ENCODE measurements at places on chromosomes 12 and 14.
A peak's percentile ranks its signal among the peaks of the same experiment; 100 is the strongest.

DNA sequence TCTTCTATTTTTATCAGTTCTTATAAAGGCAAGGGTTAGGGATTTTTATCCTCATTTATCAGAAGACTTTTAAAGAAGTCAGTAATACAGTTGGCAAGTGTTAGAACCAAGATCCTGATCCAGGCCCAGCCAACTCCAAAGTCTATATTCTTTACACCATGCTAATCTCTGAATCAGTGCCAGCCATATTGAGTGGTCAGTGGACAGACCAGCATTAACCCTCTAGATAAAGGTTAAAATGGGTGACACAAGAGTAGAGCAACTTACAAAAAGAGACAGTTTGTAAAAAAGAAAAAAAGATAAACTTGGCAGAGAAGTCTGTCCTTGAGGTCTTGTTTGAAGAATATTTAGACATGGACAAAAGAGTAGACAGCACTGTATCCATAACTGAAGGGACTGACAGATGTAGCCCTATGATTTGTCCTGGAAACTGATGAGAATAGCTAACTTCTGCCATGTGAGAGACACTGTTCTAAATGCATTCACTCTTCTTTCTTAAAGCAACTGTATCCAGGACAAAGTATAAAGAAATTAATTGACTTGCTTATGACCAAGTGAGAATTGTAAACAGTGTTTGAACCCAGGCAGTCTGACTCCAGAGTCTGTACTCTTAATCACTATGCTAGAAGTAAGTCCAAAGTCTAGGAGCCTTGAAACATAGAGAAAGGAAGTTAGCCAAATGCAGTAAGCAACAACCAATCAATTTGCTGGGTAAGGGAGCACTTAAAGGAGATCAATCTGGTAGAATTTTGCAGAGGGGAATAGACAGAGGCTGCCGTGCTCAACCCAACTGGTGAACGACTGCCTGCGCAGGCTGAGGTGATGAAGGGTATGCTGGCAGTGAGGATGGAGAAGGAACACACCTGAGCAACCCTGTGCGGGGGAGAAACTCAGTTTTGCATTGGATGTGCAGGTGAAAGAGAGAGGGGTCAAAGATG lies 103.7 kb downstream of the TTC6 start:
- no peak for DNase-seq

GRCh38 chr14:69615121-69615495 lies 3.7 kb downstream of the SUSD6 start:
- DNase-seq, result no peak

- no peak for DNase-seq
Observed at GRCh38 chr12:108711489-108712164, 19.7 kb downstream of the CORO1C start.

DNA sequence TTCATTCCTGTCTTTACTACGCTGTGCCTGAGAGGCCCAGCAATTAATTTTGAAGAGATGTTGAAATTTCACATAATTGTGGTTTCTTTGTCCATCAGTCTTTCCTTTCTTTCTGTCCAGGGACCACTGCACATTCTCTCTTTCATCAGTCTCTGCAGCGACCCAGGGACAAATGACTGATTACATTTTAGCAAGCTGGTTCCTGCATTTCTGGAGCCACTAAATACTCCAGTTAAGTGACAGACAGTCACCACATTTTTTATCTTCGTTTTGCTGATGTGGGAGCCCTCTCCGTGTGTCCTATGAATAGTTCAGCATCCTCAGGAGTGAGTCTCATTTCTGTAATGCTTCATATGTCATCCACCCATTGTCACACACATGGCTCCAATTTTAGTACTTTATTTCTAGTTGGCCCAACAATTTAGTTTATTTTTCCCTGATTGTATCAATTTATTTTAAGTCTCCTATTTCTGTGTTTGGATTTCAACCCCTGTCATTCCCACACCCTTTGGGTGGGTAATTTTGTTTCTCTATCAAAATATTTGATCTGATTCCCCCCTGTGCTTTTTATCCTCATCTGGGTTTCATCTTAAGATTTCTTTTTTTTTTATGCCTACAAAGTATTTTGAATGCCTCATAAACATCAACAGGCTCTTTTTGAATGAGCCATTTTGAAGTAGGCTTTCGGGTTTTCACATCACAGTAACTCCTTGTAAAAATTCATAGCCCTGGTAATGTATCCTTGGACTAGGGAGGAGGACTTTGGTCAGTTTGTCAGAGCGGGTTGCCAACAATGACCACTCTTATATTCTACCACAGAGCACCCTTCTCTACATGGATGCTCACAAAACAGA lies 1196.5 kb downstream of the GALC start:
- no peak for DNase-seq

DNA sequence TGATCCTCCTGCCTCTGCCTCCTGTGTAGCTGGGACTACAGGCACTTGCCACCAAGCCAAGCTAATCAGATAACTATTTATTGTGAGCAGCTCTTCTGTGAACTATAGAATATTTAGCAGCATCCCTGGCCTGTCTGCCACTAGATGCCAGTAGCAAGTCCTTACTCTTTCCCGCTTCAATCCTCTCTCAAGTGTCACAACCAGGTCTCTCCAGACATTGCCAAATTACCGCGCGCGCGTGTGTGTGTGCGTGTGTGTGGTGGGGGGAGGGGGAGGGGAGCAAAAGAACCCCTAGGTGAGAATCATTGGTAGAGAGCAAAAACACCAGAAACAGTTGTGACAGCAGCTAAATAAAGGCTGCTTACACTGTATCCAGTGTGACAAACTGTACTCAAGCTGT lies 49.9 kb downstream of the PPP2R5E start:
- no peak for DNase-seq

DNA sequence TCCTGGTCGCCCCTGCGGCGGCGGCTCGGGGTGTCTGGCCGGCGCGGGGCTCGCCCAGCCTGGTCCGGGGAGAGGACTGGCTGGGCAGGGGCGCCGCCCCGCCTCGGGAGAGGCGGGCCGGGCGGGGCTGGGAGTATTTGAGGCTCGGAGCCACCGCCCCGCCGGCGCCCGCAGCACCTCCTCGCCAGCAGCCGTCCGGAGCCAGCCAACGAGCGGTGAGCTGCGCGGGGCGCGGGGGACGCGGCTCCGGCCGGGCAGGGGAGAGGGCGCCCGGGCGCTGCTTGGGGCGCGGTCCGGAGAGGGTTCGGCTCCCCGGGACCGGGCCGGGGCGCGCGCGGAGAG lies at the start of gene LGALS3:
Gene LGALS3 (plus strand): TSS at position 167 of the 342 bp plus-strand sequence. CDS start 8,122 bp downstream, outside the sequence.
- DNase-seq, result peak; percentile 70

GRCh38 chr14:74649167-74649566 lies 37.1 kb upstream of the LTBP2 start:
- DNase-seq, result no peak

DNA sequence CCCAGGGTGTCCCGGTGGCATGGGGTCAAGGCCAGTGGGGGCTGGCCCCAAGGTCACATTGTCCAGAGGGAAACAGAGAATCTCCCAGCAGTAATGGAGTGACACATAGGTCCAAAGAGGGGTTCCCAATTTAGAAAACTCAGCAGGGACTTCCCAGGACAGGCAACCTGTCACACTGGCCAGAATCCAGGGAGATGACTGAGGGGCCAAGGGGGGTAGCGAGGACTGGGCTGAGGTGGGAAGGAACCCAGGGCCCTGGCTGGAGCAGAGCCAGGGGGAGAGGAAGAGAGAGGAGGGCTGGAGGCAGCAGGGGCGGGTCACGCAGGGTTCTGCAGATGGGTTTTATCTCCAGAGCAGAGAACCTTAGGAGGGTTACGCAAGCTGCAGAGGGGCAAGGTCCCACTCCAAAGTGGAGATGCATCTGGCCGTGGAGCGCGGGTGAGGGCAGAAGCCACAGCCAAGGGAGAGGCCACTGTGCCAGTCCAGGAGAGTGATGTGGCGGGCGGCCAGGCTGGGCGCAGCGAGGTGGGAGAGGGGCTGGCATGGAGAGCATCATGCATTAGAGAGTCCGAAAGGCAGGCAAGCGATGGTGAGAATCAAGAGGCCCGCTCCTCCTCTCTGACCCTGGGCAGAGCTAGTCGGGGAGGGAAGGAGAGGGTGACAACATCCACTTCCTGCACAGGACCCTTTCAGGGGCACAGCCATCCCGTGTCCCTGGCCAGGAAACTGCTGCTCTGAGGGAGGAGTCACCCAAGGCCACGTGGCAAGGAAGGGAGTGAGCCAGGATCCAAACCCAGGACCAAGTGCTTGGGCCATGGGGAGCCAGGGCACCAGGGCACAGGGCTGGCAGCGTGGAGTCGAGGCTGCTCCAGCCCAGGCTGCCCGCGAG lies 29.0 kb downstream of the NCOR2 start:
- no peak for DNase-seq

GRCh38 chr12:65894088-65894487 lies 69.8 kb downstream of the HMGA2 start:
- DNase-seq, result no peak

- no peak for DNase-seq
Observed at GRCh38 chr12:81874166-81874565, 115.0 kb upstream of the PPFIA2 start.

GRCh38 chr14:103137689-103138300 lies 14.5 kb downstream of the TNFAIP2 start:
- no peak for DNase-seq

GRCh38 chr12:132115500-132115899 lies 28.6 kb downstream of the DDX51 start:
- no peak for DNase-seq

DNA sequence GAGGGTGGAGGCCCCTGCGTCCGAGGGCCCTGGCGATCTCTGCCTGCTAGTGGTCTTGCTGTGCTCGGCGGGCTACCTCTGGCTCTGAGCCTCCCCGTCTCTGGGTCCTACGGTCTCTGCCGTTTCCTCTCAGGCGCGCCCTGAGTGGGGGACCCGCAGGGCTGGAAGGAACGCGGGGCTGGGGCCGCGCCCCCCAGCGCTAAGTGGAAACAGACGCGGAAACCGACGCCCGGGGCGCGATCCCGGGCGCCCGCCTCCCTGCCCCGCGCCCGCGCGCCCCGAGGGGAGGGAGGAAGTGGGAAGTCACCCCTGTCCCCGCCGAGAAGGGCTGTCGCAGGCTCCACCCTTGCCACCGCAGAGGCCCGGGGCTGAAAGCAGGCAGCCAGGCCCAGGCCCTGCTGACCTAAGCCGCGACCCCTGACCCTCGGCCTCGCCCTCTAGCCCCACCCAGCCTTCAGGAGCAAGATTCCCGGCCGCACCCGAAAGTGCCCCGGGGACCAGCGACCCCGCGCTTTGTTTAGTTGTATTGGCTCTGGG lies 831 bp downstream of the CRIP1 start:
- peak; percentile 65 for DNase-seq

GRCh38 chr12:75823475-75823874 lies 208.1 kb downstream of the PHLDA1 start:
- DNase-seq, result no peak

GRCh38 chr14:50794068-50794645 lies 36.8 kb downstream of the NIN start:
- DNase-seq, result no peak

- DNase-seq, result no peak
Observed at GRCh38 chr12:47156167-47156736, 76.5 kb upstream of the AMIGO2 start.

- no peak for DNase-seq
Observed at GRCh38 chr12:112759786-112760185, 31.8 kb upstream of the RPH3A start.

DNA sequence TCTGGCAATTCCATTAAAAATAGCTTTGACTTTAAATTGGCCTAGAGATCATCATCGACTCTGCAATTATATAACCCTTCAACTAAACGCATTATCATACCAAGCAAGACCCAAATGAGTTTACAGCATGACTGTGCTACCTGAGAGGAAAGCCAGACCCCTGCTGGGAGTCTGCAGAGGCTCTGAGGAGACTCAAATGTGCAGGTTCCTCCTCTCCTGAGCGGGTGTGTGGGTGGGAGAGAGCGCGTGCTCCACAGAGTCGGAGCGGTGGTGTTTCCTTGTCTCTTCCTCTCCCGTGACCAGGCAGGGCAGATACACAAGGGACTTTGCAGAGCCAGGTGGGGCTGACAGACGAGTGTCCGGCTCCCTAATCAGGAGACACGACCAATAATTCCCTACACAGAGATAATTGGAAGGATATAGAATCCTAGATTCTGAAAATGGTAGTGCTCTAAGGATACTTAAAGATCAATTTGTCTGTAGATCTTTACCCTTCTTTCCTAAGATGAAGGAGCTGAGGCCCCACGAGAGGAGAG lies 74.1 kb downstream of the SLC8A3 start:
- no peak for DNase-seq

DNA sequence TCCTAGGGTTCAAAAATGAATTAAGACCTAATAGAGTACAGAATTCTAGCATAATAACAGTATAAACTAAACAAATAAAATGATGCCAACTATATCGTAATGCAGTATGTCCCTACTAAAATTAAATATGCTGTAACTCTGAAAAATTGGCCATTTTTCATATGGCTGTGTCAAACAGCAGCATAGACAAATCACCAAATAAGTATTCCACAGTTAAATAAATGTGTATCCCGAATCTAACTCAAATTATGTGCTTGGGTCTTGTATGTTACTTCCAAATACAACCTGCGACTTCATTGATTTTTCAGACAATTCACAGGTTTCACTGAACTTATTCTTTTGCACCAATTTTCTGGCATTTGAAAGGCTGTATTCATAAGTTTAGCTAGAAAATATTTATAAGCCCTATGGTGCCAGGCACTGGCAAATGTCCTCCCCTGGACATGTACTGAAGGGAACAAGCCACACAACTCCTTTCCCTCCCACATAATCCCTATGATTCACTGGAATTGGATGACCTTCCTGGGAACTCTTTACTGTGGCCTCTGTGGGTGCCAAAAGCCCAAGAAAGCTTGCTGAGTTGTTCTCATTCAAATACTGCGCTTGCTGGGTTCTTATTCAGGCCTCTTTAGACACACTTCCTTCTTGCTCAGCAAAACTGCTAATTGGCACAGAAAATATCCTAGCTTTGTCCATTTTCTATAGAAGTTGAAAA lies 108.8 kb downstream of the KITLG start:
- peak; percentile 59 for DNase-seq

GRCh38 chr14:64191756-64192155 lies 102.4 kb downstream of the ESR2 start:
- DNase-seq, result no peak

DNA sequence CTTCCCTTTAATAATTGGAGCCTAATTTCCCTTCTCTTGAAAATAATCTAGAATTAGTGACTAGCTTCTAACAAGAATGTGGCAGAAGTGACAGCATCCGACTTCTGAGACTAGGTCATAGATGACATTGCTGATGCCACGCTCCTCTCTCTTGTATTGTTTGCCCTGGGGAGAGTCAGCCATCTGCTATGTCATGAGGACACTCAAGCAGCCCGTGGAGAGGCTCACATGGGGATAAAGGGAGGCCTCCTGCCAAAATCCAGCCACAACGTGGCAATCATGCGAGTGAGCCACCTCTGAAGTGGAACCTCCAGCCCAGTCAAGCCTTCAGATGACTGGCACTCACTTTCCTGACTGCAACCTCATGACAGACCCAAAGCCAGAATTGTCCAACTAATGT lies 54.2 kb upstream of the LRRK2 start:
- no peak for DNase-seq

DNA sequence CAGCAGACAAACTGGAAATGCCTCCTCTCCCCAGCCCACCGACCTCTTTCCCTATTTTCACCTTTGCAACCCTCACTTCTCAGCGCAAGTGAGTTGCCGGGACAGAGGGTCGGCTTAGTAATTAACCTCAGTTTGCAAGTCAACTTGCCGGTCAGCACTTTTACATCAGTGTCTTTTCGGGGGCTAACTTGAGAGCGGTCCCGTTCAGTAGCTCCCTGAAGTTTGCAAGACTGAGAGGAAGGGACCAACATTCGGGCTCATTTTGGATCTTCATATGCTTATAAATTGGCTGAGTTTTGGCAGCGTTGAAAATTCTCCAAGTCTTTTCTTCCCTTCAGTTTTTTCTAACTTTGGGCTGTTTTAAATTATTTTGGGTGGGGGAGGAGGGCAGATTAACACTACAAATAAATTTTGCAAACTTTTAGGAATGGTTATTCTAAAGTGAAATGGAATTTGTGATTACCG lies 846 bp downstream of the BRMS1L start:
- DNase-seq, result no peak

GRCh38 chr12:68854078-68854468 lies 46.1 kb downstream of the MDM2 start:
- DNase-seq, result no peak
